ENCODE measurements at places on chromosomes 1 and 21.

DNA sequence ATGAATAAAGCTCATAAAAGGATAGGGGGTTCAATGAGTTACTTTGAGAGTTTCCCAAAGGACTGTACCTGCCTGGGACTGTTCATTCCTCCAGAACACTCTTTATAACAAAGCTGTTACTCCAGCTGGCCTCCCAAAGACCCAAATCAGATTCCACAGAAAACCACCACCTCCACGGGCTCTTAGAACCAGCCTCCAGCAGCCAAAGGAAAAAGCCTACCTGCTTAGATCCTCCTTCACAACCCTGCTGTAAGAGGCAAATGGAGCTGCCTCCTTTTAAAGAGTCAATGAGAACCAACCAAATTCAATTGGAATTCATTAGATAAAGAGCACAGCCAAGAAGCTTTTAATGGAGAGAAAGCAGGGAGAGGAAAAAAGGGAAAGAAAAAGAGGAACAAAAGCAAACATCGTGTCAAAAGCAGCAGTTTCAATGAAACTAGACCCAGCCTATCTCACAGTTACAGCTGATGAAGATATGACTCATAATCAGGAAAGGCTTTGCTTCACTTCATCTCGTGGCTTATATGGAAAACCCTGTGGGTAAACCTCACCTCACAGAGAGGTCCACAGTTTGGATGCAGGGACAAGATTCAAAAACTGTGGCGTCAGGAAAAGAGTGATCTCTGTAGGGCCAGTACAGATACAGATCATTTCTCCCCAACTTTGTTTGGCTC, 27.8 kb upstream of the FMO4 start:
- DNase-seq: no peak

DNA sequence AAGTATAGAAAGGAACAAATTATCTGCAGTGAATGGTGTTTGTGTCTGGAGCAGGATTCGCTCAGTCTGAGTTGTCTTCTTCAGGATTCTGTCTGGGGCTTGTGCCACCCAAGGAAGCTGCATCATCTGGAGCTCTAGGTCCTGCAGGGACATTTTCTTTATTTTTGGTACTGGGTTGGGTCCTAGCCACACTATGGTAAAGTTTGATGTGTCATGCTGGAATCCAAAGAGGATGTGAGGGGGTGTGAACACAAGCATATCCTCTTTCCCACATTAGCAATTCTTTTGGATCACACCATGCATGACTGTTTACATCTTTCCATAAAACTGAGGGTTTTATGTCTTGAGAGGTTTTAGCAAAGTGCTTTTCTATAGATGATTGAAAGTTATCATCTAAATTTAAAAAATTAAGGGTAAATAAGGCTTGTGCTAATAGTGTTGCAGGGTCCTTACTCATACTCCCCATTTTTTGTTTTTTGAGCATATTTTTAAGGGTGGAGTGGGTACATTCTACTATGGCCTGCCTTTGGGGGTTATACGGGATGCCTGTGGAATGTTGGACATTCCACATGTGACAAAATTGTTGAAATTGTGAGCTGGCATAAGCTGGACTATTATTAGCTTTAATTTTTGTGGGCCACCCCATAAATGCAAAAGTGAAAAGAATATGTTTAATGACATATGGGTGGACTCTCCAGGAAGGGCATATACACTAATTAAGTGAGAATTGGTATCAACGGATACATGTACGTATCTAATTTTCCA, 152.0 kb upstream of the HMCN1 start:
- DNase-seq: no peak

GRCh38 chr1:147558045-147558444, 16.7 kb downstream of the BCL9 start:
- no peak for DNase-seq

- no peak for DNase-seq
These were observed 59.3 kb downstream of the AK4 start for GRCh38 chr1:65207317-65207716.

DNA sequence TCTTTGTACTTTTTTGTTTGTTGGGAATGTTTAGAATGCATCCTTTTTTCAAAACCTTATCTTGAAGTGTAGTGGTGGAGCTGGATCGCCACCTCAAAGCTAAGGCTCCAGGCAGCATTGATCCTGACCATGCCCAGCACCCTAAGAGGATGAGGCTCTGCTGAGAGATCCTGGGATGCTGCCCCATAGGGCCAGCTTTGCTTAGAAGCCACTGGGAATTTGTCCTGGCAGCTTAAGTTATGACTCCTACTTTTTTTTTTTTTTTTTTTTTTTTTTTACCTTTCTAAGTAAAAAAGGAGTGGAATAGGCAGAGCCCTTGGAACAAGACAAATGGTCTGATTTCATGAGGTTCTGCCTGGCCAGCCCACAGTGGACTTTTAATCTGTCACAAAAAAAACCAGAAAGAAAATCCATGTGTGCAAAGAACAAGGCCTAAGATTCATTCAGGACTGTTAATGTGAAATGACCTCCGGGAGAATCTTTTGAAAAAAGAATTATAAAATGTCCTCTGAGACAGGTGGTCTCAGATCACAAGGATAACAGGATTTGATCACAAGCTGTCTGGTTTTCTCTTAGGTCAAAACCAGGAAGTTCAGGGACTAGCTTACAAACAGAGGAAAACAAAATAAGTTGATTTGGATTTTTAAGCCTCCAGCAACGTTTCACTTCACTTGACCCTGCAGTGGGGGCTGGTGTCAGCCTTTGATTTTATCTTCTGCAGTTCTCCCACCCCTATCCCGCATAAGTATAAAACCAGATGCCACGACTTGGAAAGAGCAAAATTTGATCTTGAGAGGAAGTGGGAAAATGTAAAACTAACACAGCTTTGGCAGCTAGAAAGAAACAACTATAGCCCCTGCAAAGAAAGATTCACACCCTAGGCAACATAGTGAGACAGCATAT, 25.9 kb upstream of the RAP1A start:
- DNase-seq: no peak

- no peak for DNase-seq
These were observed 825 bp downstream of the TMEM39B start for GRCh38 chr1:32073299-32074229.

- no peak for DNase-seq
These were observed 135.9 kb upstream of the CHRM3 start for GRCh38 chr1:239250353-239251035.

- no peak for DNase-seq
These were observed 65.4 kb downstream of the ELAVL4 start for GRCh38 chr1:50174101-50174500.

DNA sequence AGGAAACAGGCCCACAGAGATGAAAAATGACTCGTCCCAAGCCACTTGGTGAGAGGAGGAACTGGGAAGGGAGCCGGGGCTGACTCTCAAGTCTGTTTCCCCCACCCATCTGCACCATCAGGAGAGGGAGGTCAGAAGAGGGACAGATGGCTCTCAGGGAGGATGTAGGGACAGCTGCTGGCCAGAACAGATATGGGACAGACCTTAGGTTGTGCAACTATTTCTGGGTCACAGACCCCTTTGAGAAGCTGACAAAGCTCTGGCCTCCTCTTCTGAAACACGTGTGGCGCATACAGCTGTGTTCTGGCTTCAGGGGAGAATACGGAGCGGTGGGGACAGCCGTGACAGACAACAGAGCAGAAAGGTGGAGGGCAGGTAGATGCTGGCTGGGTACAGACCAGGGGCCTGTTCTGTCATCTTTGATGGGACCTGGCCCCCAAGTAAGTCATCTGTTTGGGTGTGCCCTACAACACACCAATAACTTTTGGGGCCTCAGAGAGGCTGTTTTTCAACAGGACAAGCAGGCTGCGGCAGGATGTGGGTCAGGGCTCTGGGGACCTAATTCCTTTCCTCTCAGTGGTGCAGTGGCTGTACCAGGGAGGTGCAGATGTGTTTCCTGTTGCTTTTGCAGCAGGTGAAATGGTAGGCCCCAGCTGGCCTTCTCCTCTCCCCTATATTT, 7.3 kb downstream of the SH3BGRL3 start:
- DNase-seq: no peak

DNA sequence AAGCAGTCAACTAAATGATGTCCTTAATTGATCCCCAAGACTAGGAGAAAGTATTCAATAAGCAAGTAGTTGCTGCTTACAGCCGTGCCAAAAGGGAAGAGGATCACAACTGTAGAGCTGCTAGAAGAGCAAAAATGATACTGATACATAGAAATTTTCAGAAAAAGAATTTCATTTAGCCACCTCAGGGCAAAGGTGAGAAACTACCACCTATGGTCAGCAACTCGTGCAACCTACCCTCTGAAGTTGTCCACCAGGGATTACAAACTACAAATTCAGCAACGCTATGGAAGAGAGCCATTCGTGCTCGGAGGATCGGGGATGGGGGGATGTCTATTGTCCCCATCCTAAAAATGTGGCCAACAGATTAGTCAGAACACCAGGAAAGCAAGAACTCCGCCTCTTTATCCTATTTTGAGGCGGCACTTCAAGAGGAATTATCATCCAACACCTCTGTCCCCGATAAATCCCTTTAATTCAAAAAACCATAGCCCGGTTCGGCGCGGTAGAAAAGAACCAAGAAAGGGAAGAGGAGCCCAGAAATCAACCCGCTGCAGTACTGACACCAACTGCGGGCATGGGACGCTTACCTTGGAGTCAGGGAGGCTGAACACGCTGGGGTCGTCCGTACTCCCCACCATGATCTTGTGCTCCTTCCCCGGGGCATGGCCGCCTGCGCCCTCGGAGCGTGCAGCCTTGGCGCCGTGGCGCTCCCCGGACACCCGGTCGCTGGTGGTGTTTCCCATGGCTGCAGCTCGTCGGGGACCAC, 687 bp downstream of the PRKAB2 start:
- DNase-seq: no peak

- no peak for DNase-seq
These were observed 91.2 kb downstream of the SLC45A1 start for GRCh38 chr1:8409106-8409505.

Data from AG04449 (cell line).